ENCODE measurements at places on chromosomes 3 and 15.

- no peak for DNase-seq
These were observed 6.4 kb downstream of the ALG1L2 start for GRCh38 chr3:130088061-130088460.

GRCh38 chr15:90002428-90002844, 1.3 kb downstream of the ZNF710 start:
- DNase-seq = no peak

- no peak for DNase-seq
These were observed 196.4 kb upstream of the UBE3A start for GRCh38 chr15:25635191-25635590.

DNA sequence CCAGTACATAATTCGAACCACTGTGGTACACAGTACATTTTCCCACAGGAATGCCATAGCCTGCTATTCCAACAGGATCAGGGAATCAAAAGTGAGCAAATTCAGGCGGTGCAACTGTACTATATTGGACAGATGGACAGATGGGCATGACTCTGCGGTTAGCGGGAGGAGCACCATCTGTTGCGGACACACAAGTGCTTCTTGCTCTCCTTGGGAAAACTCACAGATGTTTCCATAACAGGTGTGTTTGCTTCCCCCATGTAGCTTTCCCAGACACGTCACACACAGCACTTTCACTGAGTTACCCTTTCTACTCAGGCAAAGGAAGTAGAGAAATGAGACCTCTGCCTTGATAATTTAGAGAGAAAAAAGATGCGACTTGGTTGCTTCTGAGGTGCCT, 325.1 kb upstream of the THBS1 start:
- no peak for DNase-seq

- peak; percentile 95 for DNase-seq
These were observed 65.8 kb downstream of the AAGAB start for GRCh38 chr15:67188551-67189218.

DNA sequence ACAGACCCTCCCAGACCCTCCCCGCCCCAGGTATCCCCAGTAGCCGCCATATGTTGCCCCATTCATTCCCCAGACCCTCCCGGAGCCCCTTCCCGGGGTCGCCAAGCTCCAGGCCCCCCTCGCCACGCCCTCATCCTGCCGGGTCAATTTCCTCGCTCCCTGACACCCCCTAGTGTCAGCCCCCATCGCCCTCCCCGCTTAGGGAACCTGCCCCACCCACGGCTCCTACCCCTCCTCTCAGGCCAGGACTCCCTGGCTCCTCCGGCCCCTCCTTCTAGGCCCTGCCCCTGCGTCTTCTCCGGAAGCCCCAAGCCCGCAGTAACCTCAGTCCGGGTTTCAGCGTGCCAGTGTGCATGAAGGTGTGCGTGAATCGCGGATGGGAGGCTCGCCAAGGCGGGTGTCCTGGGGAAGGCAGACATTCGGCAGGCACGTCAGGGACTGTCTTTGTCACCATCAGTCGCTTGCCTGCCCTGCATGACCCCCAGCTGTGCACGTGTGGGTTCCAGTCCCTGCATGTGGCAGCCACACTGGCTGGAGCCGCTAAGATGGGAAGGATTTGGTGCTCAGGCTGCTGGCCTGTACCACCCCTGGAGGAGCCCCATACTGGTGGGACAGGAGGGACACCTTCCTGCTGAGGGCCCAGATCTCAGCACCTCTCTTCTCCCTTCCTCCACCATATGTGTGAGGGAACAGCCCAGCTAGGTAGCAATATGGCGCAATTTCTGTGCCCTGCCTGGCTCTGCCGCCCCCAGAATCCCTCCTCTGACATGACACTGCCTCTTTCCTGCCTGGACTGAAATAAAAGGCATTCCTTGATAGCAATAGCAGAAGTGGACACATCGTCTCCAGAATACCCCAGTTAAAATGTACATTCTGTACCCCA, 693 bp downstream of the DISP2 start:
- no peak for DNase-seq

DNA sequence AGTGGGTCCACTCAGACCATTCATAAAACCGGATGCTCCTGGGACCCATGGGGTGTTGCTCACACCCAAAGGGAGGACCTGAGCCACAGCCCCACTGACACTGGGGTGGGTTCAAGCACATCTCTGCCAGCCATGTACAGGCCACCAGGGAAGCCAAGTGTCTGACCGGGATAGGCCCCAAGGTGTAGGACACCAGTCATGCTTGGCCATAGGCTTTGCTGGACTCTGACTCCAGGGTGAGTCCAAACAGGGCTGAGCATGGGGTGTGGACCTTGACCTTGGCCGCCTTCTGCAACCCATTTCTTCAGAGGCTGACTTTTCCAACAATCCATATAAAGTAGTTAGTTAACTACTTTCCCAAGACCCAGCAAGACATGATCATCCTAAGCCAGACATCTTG, 31.4 kb upstream of the DUSP7 start:
- no peak for DNase-seq

GRCh38 chr15:87287156-87287555, 969.4 kb downstream of the NTRK3 start:
- DNase-seq = no peak

- no peak for DNase-seq
These were observed 5.6 kb downstream of the RTP3 start for GRCh38 chr3:46503200-46503874.

DNA sequence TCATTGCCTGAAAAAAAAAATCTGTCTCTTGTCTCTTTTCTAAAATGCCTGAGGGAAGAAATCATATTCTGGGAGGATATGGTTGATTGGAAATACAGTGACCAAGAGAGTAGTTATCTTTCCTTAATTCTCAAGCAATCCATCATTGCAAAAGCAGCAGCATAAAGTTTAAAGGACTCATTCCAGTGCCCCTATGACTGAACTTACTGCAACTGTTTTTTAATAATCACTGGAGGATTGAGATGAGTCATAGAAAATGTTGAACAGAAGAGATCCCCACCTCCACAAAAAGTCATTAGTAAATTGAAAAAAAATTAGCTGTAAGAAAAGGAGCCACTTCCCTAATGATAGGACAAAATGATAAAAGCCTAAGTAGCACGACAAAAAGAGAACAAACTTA, 121.5 kb downstream of the SLC9A9 start:
- no peak for DNase-seq

DNA sequence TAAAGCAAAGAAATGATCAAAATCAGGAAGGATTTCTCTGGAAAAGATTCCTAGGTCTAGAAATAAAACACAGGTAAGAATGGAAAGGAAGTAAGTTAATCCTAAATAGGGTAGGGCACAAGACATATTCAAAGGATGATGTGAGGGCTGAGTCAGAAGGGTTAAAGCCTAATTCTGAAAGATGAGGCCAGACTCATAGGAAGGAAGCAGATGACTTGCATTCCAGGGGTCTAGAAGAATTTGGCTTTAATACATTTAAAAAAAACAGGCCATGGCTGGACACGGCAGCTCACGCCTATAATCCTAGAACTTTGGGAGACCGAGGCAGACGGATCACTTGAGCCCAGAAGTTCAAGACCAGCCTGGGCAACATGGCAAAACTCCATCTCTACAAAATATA, 3.2 kb downstream of the SSR3 start:
- DNase-seq = no peak

DNA sequence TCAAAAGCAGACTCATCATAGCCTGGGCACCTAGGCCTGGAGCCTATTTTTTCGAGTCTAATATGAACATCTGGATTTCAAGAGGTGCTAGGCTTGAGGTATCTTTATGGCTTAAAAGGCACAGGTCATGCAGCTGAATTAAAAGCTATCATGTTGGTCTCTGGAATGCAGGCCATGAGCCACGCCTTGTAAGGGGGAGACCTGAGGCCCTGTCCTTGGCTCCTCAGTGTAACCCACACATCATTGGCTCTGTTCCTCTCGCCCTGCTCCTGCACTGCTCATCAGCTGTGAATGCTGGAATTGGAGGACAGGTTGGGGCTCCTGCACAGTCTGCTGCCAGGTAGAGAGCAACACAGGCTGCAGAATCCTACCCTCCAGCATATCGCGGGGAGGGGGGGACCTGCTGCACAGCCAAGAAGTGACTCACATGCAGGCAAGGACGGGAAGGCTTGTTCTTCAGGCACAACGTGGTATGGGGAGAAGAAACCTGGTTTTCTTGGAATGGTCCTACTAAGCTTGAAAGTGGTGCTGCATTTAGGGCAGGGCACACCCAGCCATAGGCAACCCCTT, 146.0 kb downstream of the CHST2 start:
- no peak for DNase-seq

- no peak for DNase-seq
These were observed 17.0 kb downstream of the TGM5 start for GRCh38 chr15:43249699-43250203.

DNA sequence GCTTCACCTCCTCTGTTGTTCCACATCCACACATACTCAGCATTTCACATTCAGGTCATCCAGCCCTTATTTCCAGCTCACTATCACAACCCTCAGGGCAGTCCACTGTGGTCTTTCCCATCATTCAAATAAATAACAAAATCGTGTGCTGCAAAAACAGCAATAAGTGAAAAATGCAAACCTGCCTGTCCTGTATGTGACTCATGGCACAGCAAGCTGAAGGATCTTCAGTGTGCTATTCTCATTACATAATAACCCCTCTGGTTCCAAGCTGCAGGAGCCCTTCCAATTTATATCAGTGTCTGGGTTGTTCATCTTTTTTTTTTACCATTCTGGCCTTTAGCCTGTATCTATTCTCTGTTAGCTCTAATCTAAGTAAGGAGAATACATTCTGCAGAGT, 185.3 kb upstream of the UBE2E2 start:
- DNase-seq = no peak

- no peak for DNase-seq
These were observed 511.0 kb downstream of the GRM7 start for GRCh38 chr3:7371693-7372572.

DNA sequence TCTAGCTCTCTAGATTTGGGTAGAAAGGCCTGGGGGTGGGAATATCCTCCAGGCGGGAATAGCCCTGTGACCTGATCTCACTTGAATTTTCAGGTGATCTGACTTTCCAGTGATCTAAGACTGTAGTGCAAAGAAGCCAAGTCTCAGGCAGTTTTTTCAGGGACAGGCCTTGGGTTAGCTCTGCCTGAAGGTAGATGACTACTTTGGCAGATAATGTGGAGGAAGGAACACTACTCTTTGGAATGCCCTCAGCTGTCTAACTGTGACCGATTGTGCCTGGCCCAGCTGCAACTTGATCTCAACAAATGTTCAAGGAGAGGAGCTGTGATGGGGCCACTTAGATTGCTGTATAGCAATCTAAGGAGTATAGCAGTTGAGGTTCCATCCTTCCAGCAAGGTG, 193.7 kb downstream of the TCF12 start:
- DNase-seq = no peak

DNA sequence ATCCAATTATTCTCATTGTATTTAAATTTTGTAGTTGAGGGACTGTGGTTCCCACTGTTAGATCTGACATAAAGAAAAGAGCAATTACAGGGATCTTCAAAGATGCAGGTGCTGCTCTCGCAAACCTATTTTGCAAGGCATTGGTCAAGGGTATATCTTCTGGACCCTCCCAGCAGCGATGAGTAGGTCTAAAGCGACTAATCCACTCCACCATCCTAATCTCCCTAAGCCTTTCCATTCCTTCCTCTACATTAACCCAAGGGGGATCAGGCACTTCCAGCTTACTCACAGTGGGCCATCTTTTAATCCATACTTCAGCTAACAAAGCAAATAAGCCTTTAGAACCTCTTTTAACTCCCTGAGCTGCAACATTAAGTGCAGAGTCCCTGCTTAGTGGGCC, 37.0 kb upstream of the CPOX start:
- DNase-seq = no peak

GRCh38 chr15:68618394-68618793, 39.6 kb downstream of the CORO2B start:
- DNase-seq = no peak

- no peak for DNase-seq
These were observed 85.0 kb downstream of the CLSTN2 start for GRCh38 chr3:140019946-140020345.

- DNase-seq = no peak
These were observed 3.0 kb downstream of the KBTBD13 start for GRCh38 chr15:65079580-65079979.

GRCh38 chr3:118960876-118961450, 73.7 kb downstream of the IGSF11 start:
- no peak for DNase-seq

GRCh38 chr3:149783576-149783975, 8.8 kb downstream of the ANKUB1 start:
- DNase-seq = no peak

DNA sequence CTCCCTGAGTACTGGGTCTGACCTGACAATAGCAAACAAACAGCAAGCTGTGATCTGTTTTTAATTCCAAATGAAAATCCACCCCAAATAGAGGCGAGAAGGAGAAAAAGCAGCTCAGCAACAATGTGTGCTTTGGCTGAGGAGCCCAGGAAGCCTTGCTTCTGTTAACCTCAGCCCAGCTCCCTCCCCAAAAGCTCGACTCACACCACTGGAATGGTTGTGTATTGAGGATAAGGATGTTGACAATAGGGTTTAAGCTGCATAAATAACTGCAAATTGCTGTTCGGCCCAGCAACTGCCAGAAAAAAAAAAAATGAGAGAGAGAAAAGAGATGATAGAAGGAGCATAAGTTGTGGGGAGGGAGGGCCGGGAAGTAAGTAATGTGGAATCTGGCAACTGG, 104.0 kb upstream of the TBC1D5 start:
- no peak for DNase-seq

DNA sequence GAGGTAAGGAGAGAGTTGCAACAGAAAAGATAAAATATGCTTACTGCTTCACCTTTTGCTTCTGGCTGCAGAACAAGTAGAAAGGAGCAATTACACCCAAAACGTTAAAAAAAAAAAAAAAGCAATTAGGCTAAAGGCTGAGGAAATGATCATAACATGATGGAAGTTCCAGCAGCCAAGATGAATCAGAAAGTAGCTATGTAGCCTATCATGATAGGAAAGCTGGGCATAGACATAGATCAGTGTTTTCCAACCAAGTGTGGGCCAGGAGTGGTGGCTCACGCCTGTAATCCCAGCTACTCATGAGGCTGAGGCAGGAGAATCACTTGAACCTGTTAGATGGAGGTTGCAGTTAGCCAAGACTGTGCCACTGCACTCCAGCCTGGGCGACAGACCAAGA, 52.6 kb downstream of the AGTR1 start:
- DNase-seq = no peak

DNA sequence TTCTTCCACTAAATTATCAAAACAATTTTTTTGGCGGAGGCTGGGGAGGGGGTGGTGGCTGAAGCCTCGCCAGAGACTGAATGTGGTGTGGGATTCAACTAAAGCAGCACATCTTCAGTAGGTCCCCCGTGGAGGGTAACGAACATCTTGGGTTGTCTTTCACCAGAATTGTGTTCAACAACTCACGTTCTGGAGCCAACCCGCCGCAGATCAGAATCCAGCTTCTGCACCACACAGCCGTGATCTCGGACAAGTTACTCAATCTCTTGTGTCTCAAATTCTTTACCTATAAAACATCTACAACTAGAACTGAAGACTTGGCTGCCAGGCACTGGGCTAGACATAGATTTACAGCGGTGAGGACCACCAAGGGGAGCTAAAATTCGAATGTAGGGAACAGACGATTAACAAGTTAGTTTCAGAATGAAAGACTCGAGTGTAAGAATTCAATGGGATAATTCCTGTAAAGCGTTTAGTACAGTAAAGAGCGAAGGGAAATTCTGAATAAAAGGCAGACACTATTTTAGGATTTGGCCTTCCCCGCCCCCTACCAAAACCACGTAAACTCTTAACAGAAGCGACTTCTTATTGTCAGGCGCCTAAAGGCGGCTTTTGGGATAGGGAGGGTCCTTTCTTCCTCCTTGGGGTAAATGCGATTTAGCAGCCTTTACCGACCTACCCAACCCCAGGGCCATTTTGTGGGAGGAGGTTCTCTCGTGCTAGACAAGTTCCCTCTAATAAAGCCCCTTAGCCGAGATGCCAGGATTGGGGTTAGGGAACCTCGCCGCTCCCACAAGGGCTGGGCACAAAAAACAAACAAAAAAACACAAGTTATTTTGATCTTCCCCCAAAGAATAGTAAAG, 697 bp upstream of the RAB5A start:
- no peak for DNase-seq

All from forelimb muscle (tissue), 1 donor.